Stimulated activated CD8-positive, alpha-beta memory T cell treated with anti-CD3 and anti-CD28 coated beads, Interleukin-2, amount 100 ng/mL, for 1 hour (primary cell): ENCODE measurements at places on chromosomes 4 and X.

- no peak for DNase-seq
These were observed 489.9 kb upstream of the RPS6KA3 start for GRCh38 chrX:20756585-20756984.

DNA sequence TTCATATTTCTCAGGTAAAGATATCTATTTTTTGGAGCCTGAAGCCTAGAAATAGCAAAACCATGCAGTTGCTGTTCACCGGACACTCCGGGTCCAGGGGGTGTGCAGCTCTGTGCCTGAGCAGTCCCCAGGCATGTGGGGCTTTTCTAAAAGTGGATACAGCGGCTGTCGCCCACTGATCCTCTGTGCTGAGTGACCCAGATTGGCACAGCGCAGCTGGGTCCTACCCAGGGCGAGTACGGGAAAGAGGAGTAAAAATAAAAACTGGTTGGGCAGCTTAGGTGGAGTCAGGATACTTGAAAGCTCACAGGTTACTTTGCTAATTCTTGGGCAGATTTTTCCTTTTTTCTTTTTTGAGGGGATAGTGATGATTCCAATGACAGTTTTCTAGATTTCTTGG lies 118.8 kb downstream of the UCHL1 start:
- no peak for DNase-seq

GRCh38 chr4:168731006-168731636 lies 234.3 kb downstream of the PALLD start:
- DNase-seq, result no peak

GRCh38 chr4:94623126-94623911 lies 134.4 kb upstream of the BMPR1B start:
- no peak for DNase-seq

- no peak for DNase-seq
These were observed 777 bp upstream of the WDFY3 start for GRCh38 chr4:84967243-84967690.

- DNase-seq, result no peak
These were observed 280.1 kb upstream of the ZFP42 start for GRCh38 chr4:187715466-187715865.

DNA sequence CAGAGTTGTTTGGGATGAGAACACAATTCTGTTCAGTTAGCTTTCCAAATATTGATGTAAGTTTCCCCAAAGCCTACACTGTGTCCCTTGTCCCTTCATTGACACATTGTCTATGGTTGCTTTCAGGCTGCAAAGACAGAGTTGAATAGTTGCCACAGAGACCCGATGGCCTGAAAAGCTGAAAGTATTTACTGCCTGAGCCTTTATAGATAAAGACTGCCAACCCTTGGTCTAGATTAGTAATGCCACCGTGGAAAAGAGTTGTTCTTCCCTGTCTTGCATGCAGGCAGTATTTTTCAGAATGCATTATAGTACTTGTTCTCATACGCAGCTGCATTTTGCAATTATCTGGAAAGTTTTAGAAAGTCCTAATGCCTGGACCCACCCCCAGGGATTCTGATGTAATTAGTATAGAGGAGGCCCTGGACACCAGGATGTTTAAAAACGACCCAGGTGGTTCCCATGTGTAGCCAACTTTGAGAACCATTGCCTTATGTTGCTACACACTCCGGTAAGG lies 180.8 kb downstream of the FRMPD4 start:
- no peak for DNase-seq

- DNase-seq, result no peak
These were observed 37.2 kb downstream of the LIMCH1 start for GRCh38 chr4:41575207-41575606.

DNA sequence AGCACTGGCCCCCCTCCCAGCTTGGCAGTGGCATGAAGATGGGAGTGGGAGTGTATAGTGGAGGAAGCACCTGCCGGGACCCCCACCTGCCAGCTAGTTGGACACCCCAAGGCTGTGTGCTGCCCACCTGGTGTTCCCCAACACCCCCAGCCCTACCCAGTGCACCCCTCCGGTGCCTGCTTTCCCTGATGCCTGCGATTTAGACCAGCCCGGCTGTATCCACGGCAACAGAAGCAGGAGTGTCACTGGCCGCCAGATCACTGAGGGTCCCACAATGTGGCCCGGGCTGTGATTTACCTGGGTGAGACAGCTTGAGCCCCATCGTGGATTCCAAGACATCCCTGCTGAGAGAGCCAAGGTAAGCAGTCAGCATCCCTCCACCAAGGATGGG lies 533 bp downstream of the GPR173 start:
- no peak for DNase-seq

- DNase-seq, result no peak
These were observed 63.9 kb upstream of the NLGN4X start for GRCh38 chrX:6292599-6292998.

DNA sequence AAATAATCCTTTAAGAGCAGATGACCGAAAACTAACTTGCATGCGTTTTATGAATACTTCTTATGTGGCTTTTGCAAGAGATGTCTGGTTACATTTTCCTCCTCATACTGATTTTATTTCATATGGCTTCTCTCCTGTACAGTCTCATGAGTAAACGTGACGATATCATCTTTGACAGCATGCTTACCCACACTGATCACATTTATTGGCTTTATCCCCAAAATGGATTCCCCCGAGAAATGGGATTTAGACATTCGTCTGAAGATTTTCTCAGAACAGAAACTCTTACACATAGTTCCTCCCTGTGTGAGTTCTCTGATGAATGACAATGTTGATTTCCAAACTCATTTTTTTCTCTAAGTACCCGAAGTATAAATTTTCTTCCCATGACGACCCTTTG lies 939.7 kb upstream of the LCORL start:
- DNase-seq, result no peak
